Colonic mucosa (tissue), 4 donors: ENCODE measurements at places on chromosomes 6 and 20. TPM values are rescaled to one million over a fixed set of nuclear protein-coding genes. Genes with fewer than 3 reads are reported as not detected.
A peak's percentile ranks its signal among the peaks of the same experiment; 100 is the strongest.

The PBOV1 gene
- total RNA-seq, result not detected

The DDX43 gene
- total RNA-seq, result 0.16 TPM

The CD83 gene
- 2.8 TPM for total RNA-seq

DNA sequence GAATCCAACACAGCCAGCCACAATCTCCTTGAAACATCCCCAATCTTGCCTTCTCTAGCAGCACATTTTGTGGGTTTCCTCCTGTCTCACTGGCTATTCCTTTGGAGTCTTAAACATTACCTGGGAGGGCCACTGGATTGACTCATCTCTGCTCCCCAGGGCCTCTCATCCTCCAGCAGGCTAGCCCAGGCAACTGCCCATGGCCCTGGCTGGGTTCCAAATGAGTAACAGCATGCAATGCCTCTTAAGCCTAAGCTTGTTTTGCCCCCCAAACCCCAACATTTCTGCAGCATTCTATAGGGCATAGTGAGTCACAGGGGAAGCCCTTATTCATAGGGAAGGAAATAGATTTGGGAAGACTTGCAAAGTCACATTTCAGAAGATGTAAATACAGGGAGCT, 204.9 kb downstream of the FOXA2 start:
- DNase-seq, result no peak

DNA sequence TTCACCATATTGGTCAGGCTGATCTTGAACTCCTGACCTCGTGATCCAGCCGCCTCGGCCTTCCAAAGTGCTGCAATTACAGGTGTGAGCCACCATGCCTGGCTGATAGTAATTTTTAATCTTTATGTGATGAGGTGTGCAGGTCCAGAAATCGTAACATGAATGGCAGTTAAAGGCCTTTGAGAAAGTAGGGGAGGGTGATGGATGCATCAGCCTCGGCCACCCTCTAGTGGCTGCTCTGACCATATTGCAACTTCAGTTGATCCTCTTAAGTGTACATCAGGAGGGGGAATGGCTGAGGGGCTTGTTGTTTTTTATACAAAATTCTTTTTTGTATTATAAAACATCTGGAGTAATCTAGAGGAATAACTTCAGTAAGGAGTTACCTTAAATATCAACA, 193.0 kb downstream of the ZFAND3 start:
- no peak for DNase-seq

The ZNF217 gene
- total RNA-seq, result 45.7 TPM

GRCh38 chr20:36268440-36269342, 32.4 kb downstream of the AAR2 start:
- no peak for DNase-seq

- no peak for DNase-seq
These were observed 101.4 kb downstream of the PACRG start for GRCh38 chr6:162829013-162829742.

DNA sequence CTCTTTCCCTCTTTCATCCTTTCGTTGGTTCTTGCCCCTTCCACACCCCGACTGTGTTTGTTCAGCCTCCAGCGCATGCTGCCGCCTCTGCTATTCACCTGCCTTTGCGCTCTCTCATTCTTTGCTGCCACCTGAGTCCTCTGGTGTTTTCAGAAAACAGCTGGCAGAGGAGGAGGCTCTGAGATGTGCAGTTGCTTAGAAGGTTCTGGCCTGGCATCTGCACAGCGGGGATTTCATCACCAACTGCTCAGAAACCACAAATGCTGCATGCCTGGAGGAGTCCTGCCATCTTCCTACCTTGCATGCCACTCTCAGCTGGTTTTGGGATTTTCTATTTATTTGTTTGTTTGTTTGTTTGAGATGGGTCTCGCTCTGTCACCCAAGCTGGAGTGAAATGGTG, 39.2 kb upstream of the CLDN20 start:
- no peak for DNase-seq

The CYP39A1 gene
- total RNA-seq, result 4.4 TPM

GRCh38 chr20:38113401-38114325, 51.4 kb downstream of the TGM2 start:
- DNase-seq, result peak; percentile 56
